ENCODE measurements at places on chromosomes 6 and 20. TPM values are rescaled to one million over a fixed set of nuclear protein-coding genes. Genes with fewer than 3 reads are reported as not detected.

Gene TRIM15
- total RNA-seq = not detected

Gene RIN2
- 50.4 TPM for total RNA-seq

Gene BCAS4
- total RNA-seq = 19.5 TPM

Gene TMEM200A
- total RNA-seq = 134 TPM

Gene CCN2
- total RNA-seq = 658 TPM

Gene ZBP1
- total RNA-seq = not detected

Gene FITM2
- total RNA-seq = 11.5 TPM

Gene CLIC5
- total RNA-seq = under 0.01 TPM

Gene HCK
- total RNA-seq = not detected

Gene RAB32
- total RNA-seq = 89.8 TPM

Gene HUS1B
- total RNA-seq = 1.3 TPM

Gene GPX5
- total RNA-seq = not detected

Gene BPIFB1
- 0.07 TPM for total RNA-seq

Gene DPPA5
- total RNA-seq = not detected

Gene RAET1E
- 0.17 TPM for total RNA-seq

Gene KCTD20
- 51.3 TPM for total RNA-seq

Gene SGK2
- 0.73 TPM for total RNA-seq

Gene UNC5CL
- 0.07 TPM for total RNA-seq

Gene HSP90AB1
- total RNA-seq = 552 TPM

Gene IP6K3
- 0.20 TPM for total RNA-seq

Gene CST7
- not detected for total RNA-seq

Gene CTSZ
- total RNA-seq = 406 TPM

Gene CALHM6
- total RNA-seq = 1.5 TPM
